Kidney epithelial cell (primary cell): ENCODE measurements at places on chromosomes 16 and 17. TPM values are rescaled to one million over a fixed set of nuclear protein-coding genes. Genes with fewer than 3 reads are reported as not detected.

The AANAT gene
- not detected in 2 replicates for total RNA-seq

The HOXB6 gene
- total RNA-seq, result 29.8 and 30.7 TPM in 2 replicates

DNA sequence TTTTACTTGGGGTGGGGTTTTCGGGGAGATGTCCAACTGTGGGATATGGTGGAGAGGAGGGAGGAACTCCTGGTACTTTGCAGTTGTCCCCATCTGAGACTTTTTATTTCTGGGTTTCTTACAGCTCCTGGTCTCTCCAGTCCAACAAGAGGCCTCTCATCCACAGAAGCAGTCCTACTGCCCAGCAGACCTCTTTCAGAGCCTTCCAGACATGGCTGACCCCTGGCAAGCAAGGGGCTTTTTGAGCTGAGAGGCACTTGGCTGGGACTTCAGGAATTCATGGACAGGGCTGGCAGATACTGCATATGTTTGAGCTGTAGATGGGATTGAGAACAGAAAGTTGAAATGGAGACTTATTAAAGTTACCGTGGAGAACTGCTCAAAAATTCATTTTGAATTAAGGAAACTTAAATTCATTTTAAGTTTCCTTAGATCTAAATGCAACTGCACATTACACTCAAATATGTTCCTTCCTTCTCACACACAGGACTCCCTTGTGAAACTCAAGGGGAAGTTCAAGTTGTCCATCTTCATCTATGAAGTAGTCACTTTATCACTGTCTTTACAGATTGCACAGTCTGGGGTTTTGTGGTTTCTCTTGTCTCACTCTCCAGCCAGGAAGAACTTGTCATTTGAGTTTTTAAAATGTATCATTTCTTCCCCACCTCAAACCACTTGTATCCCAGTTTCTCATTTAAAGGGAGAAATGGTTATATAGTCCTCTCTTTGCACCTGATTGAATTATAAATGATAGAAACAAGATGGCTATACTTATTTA is 1.1 kb downstream of the LASP1NB start:
- DNase-seq, result no peak

GRCh38 chr17:76887802-76888201 is 19.6 kb downstream of the MGAT5B start:
- DNase-seq, result no peak

DNA sequence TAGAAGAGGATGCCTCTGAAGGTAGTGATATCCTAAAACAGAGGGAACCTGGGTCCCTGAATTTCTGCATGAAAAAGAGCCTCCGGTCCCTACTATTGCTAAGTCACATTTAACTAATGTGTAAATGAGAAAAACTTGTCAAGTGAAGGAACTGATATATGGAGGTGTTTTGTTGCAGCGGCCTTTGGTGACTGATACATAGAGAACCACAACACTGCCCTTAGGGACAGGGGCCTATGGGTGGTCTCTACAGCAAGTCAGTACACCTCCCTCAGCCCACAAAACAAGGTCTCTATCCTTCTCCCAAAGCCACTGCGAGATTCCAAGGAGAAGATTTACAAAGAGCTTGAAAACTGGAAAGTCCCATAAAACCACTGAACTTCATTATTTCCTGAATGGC is 275.3 kb downstream of the SOX9 start:
- DNase-seq, result no peak

DNA sequence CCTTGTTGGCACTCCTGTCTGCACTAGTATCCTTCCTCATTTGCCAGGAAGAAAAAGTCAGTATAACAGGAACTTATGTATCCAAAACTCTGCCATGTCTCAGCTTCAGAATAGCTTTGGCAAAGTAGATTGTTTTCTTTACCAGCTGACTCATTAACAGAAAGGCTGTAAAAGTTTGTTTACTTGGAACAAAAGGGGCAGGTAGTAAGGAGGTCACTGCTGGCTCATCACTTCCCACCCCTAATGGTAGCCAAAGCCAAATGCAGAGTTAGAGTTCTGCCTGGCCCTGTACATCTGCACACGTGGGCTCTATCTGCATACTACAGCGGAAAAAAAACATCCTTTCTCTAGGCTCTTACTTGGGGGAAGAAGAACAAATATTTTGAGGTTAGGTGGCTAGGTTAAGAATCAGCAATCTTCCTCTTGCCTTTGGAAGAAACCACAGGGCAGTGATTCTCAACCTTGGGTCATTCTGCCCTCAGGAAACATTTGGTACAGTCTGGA is 90.9 kb upstream of the BCAR1 start:
- peak; percentile 74 for DNase-seq
